Hepatocyte (in vitro differentiated cells): ENCODE measurements at places on chromosomes 16 and 17.

DNA sequence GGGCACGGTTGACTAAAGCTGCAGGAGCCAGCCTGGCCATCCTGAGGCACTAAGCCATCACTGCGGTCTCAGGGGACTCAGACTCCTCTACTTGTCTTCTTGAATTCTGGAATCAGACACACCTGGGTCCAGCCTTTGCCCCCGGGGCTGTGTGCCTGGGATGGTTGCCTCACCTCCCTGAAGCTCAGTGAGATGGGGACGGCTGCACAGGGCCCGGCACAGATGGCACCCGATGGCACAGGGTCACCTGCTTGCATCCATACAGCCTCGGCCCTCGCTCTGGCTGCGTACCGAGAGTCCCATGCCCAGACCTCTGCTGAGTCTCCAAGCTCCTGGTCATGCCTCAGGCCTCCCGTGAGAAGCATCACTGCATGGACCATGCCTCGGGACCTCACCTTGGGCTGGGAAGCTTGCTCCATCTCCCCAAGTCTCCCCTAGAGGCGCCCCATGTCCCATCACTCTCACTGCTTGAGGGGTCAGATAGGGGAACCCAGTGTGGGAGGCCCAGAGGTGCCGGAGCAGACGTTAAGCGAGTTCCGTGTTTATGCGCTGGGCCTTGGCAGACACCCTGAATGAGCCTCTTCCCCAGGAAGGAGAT lies 316.3 kb downstream of the SEC14L1 start:
- no peak for DNase-seq

- no peak for DNase-seq
Measured at GRCh38 chr16:87531418-87531817, 38.6 kb upstream of the ZCCHC14 start.

DNA sequence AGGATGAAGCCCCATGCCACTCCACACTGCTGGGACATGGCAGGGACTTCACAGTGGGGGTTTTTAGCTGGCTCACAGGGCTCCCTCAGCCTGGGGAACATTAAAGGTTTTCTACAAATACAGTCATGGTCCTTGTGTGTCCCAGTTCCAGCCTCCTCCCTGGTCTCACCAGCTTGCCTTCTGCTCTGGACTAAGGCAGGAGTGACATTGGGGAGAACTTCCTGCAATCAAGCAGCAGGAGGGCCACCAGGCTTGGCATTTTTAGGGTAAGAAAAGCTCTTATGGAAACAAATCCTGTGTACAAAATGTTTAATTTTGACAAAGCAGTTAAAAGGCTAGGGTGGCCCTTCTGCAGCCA lies 1.9 kb downstream of the PARD6A start:
- DNase-seq, result no peak

DNA sequence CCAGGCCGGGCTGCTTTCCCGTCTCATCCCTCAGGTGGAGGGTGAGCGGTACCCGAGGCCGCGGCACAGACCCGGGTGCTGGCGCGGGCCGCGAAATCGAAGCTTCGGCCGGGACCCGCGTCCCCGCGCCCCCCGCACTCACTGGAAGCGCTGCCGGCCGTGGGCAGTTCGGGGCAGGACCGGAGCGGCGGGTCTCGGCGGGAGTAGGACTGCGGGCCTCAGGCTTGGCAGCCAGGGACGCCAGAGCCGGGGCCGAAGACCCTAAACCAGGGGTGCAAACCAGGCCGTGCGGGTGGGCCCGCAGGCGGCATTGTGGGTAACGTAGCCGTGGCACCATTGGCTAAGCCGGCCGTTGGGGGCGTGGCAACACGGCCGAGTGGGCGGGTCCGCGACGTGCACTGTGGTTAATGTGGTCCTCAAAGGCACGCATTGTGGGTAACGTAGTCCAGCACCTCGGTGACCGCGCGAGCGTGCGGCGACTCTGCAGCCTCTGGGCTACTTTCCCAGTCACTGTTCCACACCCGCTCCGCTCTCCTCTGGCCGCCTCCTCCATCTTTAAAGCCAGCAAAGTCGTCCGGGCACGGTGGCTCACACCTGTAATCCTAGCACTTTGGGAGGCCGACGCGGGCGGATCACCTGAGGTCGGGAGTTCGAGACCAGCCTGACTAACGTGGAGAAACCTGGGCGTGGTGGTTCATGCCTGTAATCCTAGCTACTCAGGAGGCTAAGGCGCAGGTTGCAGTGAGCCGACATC lies at the start of gene ZNF500:
TSS of gene ZNF500 (minus strand) at position 288 of the 754 bp plus-strand sequence. CDS start 1,184 bp downstream, outside the sequence.
- peak; percentile 98 for DNase-seq

GRCh38 chr16:68785715-68786114 lies 48.6 kb downstream of the CDH1 start:
- DNase-seq, result no peak

- no peak for DNase-seq
Measured at GRCh38 chr17:67439269-67439668, 62.2 kb downstream of the PITPNC1 start.

DNA sequence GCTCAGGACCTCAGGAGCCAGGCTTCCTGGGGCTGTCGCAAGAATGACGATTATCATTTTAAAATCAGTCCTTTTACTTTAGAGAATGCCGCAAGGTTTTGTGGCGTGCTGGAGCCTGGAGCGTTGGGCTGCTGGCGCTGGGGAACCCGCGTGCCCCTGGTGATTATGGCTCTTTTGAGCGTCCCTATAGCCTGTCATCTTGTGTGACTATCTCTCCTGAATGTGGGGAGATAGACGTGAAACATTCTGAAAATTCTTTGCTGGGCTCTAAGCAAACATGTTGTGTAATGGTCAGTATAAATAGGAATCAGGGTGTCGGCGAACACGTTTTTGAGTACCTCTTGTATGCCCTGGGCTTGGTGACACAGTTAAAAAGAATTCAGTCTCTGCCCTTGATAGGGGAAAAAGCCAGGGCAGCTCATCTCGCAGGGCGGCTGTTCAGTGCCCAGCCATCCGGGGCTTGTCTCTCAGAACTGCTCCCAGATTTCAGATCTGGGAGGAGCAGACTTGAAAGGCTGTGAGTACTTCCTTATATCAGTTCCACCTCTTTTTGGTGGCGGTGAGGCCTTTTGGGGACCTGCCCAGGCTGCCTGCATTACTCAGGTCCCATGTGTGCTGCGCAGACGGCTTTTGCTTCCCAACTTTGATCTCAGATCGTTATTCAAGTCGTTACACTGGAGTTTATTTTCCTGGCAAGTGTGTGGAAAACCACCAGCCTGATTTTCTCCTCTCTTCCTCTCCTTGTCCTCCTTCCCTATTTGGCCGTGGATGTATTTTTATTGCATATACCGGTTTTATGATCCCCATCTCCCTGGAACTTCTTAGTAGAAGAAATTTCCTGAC lies 973 bp downstream of the SLC7A6 start:
- DNase-seq, result peak; percentile 73

- no peak for DNase-seq
Measured at GRCh38 chr16:9625122-9625521, 533.7 kb downstream of the HAPSTR1 start.

DNA sequence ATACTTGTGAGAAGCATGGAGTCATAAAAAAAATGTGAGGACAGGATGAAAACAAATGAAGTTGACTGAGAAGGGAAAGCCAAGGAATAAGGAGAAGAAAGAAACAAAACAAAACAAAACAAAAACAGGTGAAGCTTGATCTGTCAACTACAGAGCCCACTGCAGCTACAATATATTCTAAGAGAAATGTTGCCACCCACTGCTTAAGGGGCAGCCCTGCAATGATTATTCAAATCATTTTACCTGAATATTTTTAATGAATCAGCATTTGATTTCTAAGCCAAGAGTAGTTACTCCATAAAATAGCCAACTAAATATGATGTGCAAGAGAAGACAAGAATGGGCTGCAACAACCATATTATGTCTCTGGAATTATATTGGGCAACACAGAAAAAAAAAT lies 252.0 kb upstream of the KIF2B start:
- DNase-seq, result no peak

DNA sequence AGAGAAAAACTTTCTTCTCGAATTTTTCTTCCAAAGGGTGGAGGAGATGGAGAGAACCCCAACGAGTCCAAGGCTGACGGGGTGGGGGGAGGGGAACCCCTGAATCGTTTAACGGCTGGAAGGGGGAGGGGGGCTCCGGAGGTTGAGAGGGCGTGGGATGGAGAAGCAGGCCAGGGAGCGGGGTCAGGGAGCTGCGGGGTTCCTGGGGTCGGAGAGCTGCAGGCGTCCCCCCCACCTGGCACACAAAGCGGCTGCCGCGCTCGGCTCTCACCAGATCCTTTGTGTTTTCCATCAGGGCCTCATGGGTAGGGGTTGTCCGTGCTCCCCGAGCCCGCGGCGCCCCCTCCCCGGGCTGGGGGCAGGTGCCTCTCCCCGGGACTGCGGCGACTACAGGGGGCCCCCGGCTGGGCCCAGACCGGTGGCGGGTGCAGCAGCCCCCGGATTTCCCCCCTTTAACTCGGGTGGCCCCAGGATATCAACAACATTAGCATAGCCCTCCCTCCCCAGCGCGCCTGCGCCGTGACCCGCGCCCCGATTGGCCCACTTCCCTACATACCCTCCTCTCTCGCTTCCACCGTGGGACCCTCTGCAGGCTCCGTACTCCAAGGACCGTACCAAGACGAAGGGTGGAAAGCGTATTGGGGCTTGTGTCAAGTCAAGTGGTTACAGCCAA lies at the start of gene MBTD1:
TSS of gene MBTD1 (minus strand) at position 486 of the 673 bp plus-strand sequence. CDS start 34,888 bp downstream, outside the sequence.
- peak; percentile 97 for DNase-seq

GRCh38 chr17:57365420-57365819 lies 109.1 kb downstream of the MSI2 start:
- DNase-seq, result no peak

DNA sequence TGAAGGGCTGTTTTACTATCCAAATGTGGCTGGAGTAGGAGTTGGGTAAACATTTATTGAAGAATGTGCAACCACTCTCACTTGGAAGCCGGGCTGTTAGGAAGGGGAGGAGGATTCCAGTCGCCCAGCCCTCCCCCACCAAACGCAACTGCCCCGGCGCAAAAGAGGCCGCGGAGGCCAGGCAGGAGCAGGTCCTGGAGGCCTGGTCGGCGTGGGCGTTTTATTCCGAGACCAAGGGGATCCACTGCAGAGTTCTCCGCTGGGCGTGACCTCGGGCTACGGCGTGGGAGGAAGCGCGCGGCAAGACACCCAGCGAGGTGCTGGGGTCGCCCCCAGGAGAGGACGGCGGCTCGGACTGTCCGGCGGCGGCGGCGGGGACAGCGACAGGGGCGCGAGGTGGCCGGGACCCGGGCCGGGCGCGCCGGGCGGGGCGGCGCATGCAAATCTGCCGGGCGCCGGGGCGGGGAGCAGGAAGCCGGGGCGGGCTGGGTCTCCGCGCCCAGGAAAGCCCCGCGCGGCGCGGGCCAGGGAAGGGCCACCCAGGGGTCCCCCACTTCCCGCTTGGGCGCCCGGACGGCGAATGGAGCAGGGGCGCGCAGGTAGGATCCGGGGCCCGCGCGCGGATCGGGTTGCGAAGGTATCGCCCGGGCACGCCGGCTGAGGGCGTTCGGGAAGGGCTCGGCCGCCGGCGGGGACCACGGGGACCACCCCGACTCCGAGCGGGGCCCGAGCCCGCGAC lies at the start of gene IL4R:
TSS of gene IL4R (plus strand) at position 553 of the 739 bp plus-strand sequence. CDS start 26,230 bp downstream, outside the sequence.
- DNase-seq, result peak; percentile 88

GRCh38 chr17:22507823-22508222 lies 815.5 kb downstream of the KCNJ18 start:
- DNase-seq, result no peak

- peak; percentile 29 for DNase-seq
Measured at GRCh38 chr16:82027629-82028064, 7.4 kb upstream of the HSD17B2 start.

- no peak for DNase-seq
Measured at GRCh38 chr17:77887464-77888241, 70.8 kb upstream of the TNRC6C start.

GRCh38 chr16:2507052-2507659 lies 6.6 kb upstream of the ATP6V0C start:
- no peak for DNase-seq

DNA sequence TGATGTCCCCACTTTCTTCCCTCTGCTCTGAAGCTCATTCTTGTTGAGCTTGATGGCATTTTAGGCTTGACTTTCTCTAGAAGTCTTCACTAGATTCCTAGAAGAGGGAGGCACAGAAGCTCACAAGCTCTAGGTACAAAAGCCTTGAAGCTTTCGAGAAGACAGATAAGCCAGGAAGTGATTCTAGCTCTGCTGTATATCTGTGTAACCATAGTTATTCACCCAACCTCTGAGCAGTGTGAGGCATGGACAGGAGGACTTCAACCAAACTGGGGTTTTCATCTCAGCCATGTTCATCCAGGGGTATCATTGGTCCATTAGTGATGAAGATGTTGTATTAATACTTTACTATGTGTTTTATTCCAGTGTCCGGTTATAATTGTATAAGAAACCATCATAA lies 299.7 kb downstream of the CDH13 start:
- DNase-seq, result no peak

- no peak for DNase-seq
Measured at GRCh38 chr17:80783486-80783885, 208.2 kb upstream of the CHMP6 start.

GRCh38 chr16:70289229-70290094 lies at the start of gene AARS1:
AARS1 (minus strand) TSS chr16:70289506; CDS start chr16:70282763, 6,743 bp downstream.
- peak; percentile 99 for DNase-seq

DNA sequence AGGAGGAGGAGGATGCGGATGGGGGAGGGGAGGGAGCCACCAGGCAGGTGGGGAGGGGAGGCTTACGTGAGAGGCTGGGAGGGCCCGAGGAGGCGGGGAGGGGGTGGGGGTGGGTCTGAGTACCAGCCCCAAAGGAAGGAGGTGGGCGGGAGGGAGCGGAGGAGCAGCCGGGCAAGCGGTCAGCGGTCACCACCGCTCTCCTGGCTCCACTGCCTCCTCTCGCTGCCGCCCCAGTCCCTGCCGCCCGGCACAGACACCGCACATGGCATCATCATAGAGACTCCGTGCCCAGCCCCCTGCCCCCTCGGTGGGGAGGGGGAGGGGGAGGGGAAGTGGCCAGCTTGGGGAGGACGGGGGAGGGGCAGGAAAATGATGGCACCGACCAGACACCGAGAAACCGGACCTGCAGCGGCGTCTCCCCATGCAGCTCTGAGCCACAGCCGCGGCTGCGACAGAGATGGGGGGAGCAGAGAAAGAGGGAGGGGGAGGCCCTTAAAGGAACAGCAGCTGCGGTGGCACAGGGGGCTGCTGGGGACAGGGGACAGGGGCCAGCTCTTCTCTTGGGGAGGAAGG lies at the start of gene TLCD3B:
TSS of gene TLCD3B (minus strand) at position 431 of the 573 bp plus-strand sequence. CDS start 744 bp downstream, outside the sequence.
- DNase-seq, result no peak

- DNase-seq, result no peak
Measured at GRCh38 chr17:78113804-78114785, 14.5 kb downstream of the TMC6 start.

- DNase-seq, result no peak
Measured at GRCh38 chr16:90002759-90003158, 16.5 kb downstream of the DBNDD1 start.

GRCh38 chr17:49631496-49631895 lies 46.4 kb downstream of the SPOP start:
- no peak for DNase-seq

DNA sequence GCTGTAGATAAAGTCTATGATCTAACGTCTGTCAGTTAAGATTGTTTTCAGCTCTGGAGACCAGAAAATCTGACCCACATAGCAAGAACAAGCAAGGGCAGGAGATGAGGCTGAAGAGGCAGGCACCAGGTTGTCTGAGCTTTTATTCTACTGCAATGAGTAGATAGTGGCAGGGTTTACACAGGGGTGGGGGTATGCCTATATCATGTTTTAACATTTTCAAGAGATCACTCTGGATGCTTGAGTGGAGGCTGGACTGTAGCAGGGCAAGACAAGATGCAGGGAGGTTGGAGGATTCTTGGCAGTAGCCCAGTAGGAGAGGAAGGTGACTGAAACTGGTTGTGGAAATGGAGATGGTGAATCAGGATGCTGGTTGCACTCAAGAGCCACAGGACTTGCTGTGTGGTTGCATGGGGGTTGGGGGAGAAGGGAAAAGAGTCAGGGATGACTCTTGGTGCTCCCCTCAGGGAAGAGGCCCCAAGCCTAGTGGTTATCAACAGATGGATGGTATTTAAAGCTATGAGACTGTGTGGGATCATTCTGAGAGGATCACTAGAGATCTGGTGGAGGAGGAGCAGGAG lies 143.1 kb upstream of the KCNJ18 start:
- no peak for DNase-seq
